ENCODE measurements at places on chromosomes 5 and 9.

DNA sequence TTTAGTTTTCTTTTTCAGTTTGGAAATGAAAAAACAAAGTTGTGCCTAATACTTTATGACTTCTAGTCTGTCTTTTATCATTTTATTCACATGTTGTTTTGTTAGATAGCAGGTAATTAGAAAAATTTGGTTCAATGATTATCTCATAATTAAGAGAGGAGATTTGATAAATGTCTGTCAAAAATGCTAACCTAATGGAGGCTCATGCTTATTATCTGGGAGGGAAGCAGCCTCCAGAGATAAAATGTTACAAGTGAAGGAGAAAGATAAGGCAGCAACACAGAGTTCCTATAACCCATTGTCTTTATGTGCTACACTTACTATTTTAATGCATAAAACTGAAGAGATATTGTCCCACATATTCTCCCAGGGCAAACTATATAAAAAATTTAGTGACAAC is 53.5 kb downstream of the SLC27A6 start:
- DNase-seq: no peak

DNA sequence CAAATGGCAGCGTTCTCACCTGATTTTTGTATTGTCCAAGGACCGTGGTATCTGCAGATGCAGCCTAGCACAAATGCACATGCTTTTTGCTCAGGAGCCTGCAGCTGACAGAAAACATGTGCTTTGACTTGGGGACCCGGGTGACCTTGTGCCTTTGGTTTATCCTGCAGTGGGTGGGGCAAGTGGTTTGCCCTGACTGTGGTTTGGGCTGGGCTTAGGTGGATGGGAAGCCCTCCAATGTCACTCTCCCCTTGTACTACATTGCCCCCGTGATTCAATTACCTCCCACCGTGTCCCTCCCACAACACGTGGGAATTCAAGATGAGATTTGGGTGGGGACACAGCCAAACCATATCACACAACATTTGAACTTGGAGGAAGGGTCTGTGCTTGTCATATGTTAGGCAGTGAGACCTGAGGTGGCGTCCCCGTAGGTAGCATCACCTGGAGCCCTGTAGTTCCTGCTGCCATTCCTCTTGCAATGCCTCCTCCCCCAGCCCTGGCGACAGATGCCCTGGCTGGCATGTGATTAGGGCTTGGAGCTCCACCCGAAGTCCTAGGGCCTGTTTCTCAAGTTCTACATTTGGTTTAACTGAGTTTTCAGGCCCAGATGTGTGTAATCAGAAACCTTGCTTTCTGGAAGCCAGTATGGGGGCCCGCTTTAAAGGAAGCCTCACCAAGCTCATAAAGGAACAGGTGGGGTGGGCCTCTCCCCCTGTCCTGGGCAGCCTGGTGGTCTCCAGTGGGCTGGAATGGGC is 2.1 kb downstream of the ANKRD33B start:
- no peak for DNase-seq

DNA sequence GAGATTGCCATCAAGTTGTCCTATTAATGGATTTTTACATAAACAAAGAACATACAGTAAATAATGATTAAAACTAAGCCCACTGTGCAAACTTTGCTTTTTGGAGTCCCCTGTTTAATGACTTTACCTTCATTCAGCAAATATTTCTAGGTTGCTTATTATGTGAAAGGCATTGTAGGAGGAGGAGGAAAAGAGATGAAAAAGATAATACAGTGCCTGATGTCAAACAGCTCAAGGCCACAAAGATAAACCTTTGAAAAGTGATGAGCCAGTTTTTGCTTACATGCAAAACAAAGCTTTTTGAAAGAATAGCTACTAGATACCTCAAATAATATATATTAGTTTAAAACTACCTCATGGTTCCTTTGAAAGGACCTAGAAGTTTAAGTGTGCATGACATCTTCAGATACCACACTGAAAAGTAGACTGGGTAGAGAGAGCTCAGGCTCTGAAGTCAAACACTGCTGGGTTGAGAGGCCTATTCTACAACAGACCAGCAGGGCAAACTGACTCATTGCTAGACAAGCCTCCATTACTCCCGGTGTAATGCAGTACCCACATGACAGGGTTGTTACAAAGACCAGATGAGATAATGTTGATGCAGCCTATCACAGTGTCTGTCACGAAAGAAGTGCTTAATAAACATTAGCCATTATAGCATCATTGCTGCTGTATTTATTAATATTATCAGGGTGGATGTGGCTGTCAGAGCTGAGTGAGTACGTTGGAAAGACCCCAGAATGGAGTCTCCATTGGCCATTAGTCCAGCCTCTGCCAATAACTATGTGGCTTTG is 11.8 kb downstream of the DEPDC1B start:
- DNase-seq: no peak

- DNase-seq: no peak
Observed at GRCh38 chr9:127398715-127399400, 1.9 kb downstream of the SLC2A8 start.

GRCh38 chr9:18490641-18491370 is 16.9 kb downstream of the ADAMTSL1 start:
- no peak for DNase-seq

DNA sequence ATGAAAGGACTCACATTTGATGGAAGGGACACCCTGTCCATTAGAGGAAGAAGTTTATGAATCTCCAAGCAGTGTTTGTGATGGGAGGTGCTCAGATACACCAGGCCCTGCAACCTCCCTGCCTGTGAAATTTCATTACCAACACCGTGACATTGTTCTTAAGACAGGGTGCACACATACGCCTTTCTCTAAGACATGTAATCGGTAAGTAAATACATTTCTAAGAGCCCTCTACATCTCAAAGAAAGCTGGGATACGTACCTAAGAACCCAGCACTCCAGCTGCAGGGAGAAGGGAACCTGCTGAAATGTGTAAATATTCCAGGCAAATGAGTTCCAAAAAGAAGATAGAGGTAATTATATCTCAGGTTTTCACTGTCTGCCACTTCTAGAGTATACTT is 125.0 kb upstream of the APC start:
- DNase-seq: no peak

DNA sequence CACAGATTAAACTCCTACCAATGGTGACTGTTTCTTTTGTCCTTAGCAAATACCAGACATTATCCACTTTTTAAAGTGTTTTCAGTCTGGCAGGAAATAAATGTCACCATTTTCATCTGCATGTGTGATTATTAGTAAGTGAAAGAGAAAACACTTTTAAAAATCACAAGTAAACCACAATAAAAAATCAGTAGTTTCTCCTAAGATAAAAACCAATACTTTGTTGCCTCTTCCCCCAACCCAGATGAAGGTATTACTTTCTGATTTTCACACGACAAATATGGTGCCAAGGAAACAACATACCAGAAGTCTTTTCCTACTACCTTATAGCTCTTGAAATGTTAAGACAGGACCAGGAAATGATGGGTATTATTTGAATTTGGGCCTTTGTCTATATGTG is 11.5 kb upstream of the MAP3K1 start:
- DNase-seq: no peak

GRCh38 chr5:123156577-123157296 is 67.7 kb downstream of the PRDM6 start:
- DNase-seq: no peak

GRCh38 chr9:26892251-26893029 is at the start of gene CAAP1:
CAAP1 (minus strand) TSS chr9:26892802; CDS start chr9:26892715, 87 bp downstream.
- DNase-seq: peak; percentile 83

DNA sequence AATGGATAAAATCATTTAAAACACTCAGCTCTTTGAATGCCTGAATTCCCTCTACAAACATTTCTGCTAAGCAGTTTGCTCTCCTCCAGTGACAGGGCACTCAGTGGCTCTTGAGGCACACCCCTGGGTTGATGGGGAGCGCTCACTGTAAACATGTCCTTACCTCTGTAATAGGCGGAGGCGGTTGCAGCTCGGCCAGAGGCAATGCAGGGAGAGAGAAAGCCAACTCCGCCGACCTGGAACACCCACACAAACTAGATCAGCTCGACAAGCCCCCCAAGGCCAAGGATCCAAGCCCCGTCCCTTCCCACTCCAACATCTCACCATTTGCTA is 329 bp downstream of the CDC23 start:
- DNase-seq: no peak

GRCh38 chr9:24413651-24414050 is 132.0 kb downstream of the IZUMO3 start:
- no peak for DNase-seq

DNA sequence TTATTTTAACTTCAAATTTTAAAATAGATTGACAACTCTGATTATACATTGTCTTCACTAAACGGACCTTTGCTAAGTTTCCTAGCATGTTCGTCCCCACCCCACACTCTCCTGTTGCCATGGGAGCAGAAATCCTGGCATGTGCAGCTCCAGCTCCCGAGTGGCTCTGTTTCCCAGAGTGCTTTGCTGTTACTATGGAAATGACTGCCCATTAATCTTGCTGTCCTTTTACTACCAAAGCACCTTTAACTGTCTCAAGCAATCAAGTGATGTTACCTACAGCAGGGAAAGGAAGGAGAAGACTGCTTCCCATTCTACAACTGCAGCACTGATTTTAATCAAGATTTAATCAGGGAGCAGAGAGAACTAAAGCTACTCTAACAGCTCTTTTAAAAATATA is 212.0 kb upstream of the KIF2A start:
- DNase-seq: peak; percentile 51

DNA sequence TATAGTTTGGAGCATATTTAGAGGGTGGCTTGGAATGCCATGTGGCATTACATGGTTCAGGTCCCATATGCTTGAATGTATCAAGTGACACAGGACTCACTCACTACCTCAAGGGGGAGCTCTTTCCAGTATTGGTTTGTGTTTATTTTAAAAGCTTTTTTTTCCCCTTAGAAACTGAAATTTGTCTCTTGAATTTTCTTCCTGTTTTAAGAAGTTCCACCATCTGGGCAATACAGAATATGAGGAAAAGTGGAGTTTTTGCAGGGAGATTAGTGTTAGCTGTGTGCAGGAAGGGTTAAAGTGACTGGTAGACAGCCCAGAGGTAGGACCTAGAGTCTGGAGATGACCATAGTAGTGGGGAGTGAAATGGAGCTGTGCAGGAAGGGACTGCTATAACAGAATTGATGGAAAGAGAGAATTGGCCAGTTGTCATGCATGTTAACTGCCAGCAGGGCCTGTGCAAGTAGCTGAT is 36.6 kb downstream of the CTNNA1 start:
- peak; percentile 18 for DNase-seq

DNA sequence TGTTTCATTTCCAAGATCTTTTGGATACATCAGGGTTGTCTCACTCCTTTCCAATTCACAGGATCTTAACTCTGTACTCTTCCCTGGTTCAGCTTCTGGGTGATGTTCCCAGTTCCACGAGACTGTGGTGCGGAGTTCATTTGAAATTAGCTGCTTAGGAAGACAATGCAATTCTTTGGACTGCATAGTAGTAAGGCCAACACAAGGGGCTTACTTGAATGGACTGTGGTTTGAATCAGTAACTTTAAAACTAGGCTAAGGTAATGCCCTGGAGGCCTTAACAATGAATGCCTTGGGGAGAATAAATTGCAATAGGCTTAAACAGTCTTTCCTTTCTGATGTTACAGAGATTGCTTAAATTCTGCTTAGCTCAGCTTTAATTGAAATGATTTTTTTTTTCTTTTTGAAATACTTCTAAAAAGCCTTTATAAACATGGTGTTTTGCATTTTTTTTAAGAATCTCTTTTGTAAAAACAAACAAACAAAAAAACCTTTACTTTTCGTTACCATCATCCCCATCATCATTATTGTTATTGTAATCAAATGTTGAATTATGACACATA is 133.8 kb upstream of the MEF2C start:
- no peak for DNase-seq

DNA sequence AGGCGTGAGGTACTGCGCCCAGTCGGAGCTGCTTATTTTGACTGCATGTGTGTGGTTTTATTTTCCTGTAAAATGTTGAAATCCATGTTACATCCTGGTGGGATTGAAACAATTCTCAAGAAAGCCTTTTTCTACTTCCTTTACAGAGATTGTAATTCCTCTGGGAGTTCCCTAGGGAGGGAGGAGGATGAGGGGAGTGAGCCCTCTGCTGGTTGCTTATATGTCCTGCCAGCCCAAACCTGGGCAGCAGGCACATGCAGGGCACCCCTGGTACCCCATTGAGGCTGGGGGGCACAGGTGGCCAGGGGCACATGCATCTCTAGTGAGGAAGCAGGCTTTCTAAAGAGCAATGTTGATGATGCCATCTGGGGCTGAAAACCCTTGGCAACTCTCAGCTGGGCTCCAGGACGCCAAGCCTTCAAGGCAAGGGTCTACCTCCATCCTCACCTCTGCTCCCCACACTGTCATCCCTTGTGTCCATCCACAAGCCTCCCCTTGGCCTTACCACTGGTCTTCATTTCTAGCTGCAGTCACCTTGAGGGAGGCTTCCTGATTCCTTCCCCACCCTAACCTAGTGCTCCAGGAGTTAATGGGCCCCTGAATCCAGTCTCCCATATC is 84.7 kb upstream of the TNFSF8 start:
- DNase-seq: no peak

DNA sequence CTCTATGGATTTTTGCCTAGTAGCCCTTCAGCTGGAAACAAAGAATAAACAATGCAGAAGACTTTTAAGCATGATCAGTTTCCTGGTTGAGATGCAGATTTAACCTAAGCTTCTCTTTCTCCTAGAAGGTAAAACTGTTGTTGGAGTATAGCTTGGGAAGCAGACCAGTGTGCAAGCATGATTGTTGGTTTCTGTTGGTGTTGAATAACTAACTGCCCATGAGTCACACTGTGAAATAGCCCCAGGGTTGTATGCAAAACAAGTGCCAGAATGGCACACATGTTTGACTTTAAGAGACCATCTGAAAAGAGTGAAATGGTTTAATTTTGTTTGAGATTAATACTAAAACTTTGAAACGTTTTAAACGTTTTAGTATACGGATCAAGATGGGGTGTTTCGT is 227.1 kb downstream of the ARHGEF28 start:
- DNase-seq: no peak

DNA sequence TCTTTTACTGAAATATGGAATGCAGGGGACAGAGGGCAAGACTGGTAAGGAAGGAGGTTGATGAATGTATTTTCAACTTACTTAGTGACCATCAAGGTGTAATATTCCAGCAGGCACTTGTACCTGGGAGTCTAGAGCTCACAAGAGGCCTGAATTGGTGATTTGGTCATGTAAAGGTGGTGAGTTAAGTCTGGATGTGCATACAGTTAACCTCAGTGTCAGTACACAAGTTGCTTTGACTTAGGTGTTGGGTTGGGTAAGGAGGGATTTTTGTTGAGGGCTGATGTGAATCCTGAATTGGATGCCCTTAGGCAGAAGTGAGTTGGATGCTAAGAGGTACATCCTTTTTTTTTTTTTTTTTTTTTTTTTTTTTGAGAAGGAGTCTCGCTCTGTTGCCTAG is 7.4 kb downstream of the SREK1 start:
- DNase-seq: no peak

DNA sequence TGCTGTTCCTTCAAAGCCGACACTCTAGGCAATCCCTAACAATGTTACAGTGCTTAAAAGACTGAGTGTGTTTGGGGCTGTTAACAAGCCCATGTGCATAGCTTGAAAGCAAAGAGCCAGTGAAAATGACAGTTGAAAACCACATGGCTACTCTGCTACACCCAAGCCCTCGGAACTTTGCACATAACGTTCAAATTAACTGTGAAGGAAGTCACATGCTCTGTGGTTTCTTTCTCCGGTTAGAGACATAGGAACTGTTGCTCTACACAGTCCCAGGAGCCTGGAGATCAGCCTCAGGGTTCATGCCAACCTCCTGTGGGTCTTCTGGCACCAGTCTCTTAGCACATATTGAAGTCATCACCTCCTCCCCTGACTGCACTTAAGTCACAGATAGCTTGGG is 51.1 kb downstream of the C9orf152 start:
- no peak for DNase-seq

- DNase-seq: no peak
Observed at GRCh38 chr5:102815084-102815483, 60.0 kb downstream of the PAM start.

All from hippocampal formation (tissue), 2 donors.